Stimulated activated CD8-positive, alpha-beta memory T cell treated with anti-CD3 and anti-CD28 coated beads, Interleukin-7, amount 100 ng/mL, for 1 hour (primary cell): ENCODE measurements at places on chromosomes 16 and 17.

DNA sequence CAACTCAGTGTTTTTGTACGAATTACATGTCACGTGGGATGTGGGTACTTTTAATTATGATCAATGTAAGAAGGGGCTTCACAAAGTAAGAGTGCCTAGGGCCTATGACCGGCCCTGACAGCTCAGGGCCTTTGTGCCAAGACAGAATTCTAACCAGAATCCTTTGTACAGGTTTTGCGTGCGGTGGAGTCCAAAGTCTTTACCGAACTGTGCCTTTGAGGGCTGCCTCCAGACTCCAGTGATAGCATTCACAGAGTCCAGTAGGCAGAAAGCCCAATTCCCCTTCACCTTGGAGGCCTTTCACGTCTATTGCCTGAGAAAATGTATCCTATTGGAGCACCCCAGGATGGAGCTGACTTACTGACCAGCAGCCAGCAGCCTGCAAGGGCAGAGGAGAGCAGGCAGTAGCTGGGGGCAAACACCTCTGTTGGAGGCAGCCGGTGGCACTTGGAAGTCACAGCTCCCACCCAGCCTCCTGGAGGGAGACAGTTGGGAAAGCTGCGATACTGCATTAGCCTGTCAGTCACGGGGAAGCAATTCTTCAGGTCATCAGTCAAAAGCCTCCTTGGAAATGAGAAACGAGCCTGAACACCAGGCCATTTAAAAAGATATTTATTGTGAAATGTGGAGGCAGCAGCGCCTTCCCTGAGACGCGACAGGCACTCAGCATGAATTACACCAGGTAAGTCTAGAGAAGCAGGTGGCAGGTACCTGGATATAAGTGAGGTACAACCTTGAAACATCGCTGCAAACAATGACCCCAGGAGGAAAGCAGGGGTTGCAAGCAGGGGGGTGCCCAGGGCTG lies 98.1 kb upstream of the CDYL2 start:
- DNase-seq, result no peak

DNA sequence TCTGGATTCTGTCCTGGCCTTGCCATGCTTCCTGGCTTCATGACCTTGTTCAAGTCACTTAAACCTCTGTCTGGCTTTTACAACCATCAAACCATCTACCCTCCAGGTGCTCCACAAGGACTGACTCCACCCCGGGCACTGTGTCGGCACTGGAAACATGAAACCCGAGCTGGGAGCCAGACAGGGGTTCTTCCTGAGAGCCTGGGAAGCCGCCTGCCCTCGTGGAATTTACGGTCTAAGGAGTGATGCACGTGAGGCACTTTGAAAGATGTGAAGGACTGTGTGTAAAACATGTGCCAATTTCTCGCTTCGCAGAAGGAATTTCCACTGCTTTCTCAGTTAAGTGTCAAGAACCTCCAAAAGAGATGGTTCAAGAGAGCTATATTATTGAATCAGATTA lies 11.6 kb downstream of the CDK5R1 start:
- DNase-seq, result no peak

GRCh38 chr16:3640632-3641501 lies 13.6 kb upstream of the DNASE1 start:
- no peak for DNase-seq

DNA sequence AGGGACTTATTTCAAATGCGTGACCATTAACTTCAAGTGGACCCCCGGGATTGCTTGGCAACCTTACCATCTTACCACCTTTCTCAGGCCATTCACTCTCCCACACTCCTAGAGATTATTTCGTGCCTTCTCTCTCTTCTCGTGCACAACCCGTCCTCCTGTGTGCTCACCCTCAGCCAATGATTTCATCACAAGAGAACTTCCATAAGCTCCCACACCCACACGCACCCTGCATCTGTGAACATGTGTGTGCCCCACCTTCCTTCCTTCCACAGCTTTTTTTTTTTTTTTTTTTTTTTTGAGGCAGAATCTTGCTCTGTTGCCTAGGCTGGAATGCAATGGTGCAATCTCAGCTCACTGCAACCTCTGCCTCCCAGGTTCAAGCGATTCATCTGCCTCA lies 27.4 kb upstream of the CDH3 start:
- no peak for DNase-seq

DNA sequence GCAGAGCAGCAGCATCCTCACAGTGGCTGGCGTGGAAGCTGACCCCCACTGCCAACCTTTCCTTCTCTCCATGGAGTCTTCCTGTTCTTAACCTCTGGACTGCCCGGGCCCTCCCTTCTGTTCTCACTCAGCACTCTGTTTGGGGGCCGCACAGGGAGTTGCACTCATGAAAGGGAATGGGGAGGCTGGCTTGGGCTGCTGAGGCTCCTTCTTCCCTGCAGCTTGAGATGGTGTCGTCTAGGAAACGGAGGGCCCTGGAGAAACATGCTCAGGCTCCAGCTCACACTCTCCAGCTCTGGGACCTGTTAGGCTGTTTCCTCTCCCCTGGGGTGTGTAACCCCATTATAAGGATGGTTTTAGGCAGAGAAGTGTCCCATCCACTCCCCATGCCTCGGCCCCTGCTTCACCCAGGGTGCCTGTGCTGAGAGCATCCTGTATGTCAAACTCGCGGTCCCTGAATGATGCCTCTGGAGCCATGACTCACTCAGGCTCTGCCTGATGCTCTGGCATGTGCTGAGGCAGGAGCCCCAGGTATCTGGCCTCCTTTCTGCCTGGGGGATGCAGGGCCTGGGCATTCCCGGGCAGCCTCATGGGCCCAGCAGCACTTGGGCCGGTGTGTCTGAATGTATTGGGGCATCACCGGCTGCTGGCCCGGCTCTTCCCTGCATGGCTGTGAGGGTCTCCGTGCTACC lies 18.9 kb downstream of the TMEM94 start:
- no peak for DNase-seq

DNA sequence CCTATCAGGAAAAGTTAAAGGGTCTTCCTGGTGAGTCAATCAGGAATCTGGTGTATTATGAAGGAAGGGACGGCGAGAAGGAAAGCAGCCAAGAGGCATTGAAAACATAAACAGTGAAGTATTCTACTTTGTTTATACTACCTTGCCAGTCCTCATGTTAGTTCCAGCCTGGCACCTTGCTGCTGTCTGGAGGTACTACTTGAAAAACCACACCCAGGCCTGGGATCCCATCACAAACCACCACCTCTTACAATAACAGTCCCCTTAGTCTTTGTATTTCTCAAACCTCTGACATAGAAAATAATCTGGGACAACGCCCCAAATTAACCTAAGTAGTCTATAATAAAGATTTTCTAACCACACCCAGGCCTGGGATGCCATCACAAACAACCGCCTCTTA lies 676.7 kb upstream of the SOX9 start:
- no peak for DNase-seq

DNA sequence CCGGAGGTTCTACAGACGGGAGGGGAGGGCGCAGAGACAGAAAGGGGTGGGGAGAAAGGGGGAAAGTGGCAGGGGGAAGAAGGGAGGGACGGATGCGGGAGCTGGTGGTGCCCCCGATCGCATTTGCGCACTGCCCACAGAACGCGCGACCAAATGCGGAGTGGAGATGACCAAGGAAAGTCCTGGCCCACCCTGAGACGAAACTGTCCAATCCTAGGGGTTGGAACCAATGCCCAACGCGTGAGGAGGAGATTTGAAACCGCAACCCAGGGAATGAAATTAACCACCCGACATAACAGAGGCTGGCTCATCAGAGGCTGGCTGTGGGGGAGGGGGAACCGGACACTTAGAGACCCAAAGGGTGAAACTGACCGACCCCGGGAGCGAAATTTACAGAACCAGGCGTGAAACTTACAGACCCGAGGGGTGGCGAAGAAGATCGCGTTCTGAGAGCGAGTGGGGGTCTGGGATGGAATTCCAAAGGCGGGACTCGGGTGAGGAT lies 1.4 kb downstream of the HES7 start:
- no peak for DNase-seq

DNA sequence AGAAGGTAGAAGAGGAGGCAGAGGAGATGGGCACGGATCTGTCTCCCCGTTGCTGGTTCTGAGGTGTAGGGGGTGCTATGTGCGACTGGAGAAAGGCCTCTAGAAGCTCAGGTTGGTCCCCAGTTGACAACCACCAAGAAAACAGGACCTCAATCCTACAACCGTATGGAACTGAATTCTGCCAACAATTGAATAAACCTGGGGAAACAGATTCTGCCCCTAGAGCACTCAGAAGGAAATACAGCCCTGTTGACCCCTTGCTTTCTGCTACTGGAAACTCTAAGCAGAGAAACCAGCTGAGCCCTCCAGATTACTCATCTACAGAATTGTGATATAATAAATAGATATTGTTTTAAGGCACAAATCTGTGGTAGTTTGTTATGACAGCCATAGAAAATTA lies 313.0 kb upstream of the GOT2 start:
- DNase-seq, result no peak

DNA sequence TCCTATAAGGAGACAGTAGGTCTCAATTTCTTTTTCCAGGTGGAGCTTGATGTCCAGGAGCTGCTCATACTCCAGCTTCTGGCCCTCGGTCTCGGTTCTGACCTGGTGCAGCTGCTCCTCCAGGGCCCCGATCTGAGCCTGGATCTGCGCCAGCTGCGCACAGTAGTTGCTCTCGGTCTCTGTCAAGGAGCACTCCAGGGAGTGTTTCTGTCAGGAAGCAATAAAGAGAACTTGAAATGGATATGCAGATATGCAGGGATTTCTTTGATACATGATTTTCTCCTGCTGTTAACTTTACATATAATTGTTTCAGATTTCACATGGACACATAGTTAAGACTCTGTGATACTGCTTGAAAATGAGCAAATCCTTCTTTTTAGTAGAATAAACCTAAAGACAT lies 4.7 kb downstream of the KRT25 start:
- no peak for DNase-seq
